ENCODE measurements at places on chromosomes 1 and 21.

DNA sequence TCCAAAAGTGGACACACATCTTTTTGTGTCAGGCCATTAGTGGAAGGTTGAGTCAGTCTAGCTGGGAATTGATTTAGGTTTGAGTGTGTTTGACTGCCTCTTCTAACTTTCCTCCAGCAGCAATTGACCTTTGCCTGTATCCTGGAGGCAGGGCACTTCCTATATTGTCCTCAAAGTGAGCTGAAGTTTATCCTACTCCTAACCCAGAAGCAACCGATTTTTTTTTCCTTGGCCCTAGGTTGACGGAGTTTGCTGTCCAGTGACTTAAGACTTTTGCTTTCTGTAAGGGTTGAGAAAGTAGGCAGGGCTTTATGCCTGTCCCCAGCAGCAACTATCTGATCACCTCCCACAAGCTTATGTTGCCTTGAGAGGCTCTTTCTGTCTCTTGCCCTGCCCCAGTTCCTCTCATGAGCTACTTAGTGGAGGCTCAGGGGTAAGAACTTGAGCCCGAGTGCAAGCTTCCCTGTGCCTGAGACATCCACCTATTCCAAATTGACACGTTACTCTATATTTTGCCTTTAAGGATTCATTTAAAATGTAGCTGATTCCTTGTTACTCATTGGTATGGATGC, 30.9 kb downstream of the SLC35F3 start:
- DNase-seq = no peak

DNA sequence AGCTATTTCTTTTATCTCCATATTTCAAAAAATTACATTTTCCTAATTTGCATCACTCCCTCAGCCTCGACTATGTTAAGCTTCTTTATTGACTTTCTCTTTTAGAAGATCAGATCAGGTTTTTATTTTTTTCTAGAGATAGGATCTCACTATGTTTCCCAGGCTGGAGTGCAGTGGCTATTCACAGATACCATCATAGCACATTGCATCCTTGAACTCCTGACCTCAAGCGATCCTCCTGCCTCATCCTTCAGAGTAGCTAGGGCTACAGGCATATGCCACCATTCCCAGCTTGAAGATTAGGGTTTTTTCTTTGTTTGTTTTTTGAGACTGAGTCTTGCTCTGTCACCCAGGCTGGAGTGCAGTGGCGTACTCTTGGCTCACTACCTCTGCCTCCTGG, 20.1 kb downstream of the UCK2 start:
- no peak for DNase-seq

DNA sequence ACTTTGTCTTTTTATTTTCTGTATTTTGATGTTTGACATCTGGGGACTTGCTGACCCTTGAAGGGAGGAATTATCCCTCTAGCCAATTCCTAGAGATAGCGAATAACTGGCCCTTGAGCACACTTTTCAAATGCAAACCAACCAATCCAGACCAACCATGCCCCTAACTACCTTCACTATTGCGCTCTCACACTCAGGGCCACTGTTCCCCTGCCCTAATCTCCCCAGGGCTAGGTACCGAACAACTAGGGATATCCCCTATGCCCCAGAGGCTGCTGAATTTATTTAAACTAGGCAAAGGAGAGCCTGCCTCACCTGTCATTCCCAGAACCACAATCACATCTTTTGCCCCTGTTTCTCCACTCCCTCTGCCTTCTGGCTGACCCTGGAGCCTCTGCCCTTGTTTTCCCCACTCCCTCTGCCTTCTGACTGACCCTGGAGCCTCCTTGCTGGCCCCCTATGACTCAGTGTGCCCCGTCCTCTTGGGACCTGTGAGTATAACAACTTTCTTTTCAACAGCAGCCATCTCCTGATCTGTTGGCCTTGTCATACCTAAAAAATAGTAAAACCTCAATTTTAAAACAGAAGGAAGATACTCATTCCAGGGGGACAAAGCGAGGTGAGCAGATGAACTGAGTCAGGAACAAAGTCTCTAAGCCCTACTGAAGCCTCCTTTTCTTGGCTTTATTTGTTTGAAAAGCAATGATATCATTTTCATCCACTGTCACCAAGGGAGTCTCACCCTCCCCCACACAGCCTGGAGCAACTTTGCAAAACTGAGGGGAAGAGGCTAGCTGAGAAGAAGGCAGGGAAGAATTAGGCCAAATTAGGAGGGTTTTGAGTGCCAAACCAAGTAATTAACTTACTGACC, 115.5 kb downstream of the NMNAT2 start:
- DNase-seq = no peak

- peak; percentile 23 for DNase-seq
Measured at GRCh38 chr1:198641501-198641900, 2.7 kb downstream of the PTPRC start.

DNA sequence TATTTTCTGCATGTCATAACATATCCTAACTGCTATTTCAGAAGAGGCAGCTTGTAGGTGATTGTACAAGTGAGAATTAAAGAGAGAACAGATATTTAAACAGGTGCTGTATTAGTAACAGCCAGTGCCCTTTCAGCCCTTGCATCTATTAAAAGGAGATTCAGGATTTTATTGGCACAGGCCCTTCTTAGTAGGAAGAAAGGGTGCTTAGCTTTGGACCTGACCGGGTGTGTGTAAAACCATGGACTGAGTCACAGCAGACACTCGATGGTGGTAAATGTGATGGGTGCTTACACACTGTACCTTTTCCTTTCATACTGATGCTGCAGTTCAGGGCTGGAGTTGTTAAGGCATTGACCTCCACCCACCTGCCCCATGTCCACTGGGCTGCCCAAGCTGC, 12.7 kb upstream of the CD101 start:
- no peak for DNase-seq
